ENCODE measurements at places on chromosomes 6 and 20. TPM values are rescaled to one million over a fixed set of nuclear protein-coding genes. Genes with fewer than 3 reads are reported as not detected.
A peak's percentile ranks its signal among the peaks of the same experiment; 100 is the strongest.

Gene PPIL6
- total RNA-seq, result 3.9 TPM

Gene CDH4
- 0.05 TPM for total RNA-seq

Gene SEL1L2
- total RNA-seq, result 1.4 TPM

Gene SLC17A2
- total RNA-seq, result not detected

Gene OPN5
- total RNA-seq, result not detected

Gene SLPI
- total RNA-seq, result 1.8 TPM

Gene COL19A1
- 1.9 TPM for total RNA-seq

DNA sequence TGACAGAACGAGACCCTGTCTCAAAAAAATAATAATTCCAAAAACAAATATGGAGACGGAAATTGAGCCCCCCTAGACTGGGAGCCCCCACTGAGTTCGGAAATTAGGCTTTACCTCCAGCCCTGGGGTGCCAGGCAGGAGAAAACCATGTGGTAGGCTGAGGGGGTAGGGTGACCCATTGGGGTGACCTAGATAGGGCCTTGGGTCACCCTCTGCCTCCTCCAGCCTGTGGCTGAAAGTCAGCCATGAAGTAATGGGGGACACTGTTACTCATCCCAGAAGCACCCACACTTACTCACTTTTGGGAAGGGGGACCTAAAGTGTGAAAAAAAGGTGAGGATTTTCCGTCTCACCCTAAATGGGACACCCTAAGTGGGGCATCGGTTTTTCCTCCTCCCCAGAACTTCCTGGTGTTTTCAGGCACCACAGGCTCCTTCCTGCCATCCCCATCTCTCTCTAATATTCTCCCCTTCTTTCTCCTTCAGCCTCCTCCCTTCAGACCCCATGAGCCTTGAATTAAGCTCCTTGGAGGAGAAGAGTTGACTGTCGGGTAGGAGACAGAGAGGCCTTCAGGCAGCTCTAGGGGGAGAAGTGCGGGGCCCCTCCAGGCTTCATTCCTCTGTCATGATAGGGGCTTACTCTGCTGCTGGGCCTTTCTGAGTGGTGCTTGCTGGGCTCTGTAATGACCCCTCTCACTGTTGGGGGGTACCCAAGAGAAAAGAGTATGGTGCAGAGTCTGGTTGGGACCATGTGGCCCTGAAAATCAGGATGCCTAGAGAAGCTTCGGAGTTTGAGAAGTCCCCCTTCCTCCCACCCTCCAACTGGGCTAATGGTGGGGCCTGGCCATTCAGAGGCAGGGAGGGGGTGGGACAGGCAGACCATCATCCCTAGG is 2.4 kb downstream of the LTB start:
- no peaks in the 10 kb centered on the region for H3K27me3 ChIP-seq
- no peak for DNase-seq
- peaks cover 38% of the 10 kb centered on the region for H3K4me1 ChIP-seq
- H3K4me3 ChIP-seq, result no peak overlapping the region
- H3K36me3 ChIP-seq, result no peaks in the 10 kb centered on the region

DNA sequence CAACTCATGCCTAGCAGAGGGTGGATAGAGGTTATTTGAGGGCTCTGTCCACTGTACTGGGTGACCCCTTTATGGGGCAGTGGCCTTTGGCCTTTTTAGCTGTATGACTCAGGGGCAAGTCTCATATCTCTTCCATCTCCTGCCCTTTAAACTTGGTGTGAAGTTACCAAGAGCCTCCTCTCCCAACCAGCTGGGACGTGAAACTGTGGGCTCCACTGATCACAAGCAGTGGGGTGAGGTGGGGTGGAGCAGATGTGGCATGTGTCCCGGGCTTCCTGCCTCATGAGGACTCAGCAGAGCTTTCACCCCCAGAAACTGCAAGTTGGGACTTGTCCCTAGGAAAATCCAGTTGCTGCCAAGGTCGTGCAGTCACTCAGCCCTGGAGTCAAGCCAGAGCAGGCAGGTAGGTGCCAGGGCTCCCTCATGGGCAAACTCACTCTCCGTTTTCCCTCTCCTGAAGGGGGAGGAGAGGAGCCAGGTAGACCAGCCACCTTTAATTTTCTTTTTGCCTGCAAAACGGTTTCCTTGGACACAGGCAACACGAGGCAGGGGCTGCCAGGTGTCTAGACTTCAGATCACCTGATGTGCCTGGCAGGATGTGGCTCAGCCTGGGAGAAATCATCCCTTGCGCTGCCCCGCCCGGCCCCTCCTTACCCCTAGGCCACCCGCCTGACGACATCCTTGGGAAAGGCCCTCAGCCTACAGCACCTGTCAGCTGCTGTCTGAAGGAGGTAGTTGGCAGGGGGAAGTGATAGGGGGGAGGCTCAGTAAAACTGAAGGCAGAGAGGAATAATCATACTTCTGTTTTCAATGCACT is 4.0 kb downstream of the CDKN1A start:
- peaks cover 50% of the 10 kb centered on the region for H3K36me3 ChIP-seq
- DNase-seq, result peak; percentile 52
- H3K27me3 ChIP-seq, result no peaks in the 10 kb centered on the region
- H3K27ac ChIP-seq, result peak overlapping the region; percentile 58

DNA sequence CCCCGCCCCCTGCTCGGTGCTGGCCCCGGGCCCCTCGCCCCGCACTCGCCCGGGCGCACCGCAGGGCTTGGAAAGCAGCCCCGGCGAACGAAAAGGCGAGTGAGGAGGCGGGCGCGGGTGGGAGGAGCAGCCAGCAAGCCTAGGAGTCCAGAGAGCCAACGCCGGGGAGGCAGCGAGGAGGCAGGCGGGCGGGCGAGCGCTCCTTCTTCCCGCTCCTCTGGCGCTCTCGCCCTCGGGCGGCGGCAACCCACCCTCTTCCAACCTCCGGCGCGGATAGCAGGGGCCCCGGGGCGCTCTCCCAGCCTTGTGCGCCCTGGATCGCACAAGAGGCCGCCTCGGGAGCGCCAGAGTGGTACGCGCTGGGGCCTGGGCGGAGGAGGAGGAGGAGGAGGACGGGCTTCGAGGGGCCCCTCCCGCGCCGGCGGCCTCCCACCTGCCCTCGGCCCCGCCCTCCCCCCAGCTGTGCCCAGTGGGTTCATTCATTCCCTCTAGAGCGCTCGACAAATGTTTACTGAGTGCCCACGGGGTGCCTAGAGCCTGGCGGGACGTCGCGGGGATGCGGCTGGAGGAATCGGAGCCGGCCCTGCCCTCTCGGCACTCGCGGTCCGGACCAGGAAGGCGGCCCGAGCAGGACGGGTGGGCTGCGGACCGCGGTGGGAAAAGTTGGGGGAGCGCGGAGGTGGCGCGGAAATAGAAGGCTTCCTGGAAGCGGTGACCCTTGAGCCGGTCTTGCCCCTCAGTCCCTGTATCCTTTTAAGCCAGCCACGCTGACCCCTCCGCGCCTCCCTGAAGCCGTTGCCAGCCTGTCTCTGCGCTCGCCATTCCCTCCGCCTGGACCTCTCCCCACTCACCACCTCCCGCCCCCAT is at the start of gene BMP7:
BMP7 (minus strand) TSS at position 351 of the 867 bp plus-strand sequence. CDS start 519 bp downstream, outside the sequence.
- H3K27ac ChIP-seq, result peak within 1 kb of the TSS; percentile 52
- H3K36me3 ChIP-seq, result no peaks in the 10 kb centered on the region
- peaks cover 25% of the 10 kb centered on the region for H3K4me1 ChIP-seq
- H3K4me3 ChIP-seq, result peak within 1 kb of the TSS; percentile 65

- no peak for DNase-seq
- H3K27me3 ChIP-seq, result peaks cover 6% of the 10 kb centered on the region
- no peak overlapping the region for H3K4me3 ChIP-seq
- no peaks in the 10 kb centered on the region for H3K36me3 ChIP-seq
These were observed 266.3 kb downstream of the ERMARD start for GRCh38 chr6:170017603-170018320.

DNA sequence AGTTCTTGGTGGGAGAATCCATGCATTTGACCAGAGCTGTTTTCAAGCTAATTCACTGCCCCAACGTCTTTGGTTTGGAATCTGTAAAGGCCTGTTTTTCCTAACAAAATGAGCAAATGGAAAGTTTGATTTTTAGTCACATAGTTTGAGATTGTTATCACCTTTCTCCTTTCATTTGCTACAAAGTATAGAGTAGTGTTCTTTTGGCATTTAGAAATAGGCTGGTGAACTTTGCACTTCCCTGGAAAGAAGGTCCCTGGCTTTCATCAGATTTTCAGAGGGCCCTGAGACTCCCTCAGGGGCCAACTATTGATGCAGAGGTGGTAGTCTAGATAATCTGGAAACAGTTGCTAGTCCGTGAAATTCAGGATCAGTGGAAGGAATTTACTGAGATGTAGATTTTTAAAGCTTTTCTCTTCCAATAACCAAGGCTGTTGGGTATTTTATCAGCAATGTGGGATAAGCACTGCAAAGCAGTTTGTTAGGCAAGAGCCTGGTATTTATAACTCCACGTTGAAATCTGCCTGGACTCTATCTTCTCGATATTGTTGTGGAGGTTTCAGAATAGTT is 1.7 kb downstream of the ARFGEF2 start:
- no peaks in the 10 kb centered on the region for H3K27me3 ChIP-seq
- H3K36me3 ChIP-seq, result no peaks in the 10 kb centered on the region
- DNase-seq, result no peak
- peaks cover 73% of the 10 kb centered on the region for H3K4me1 ChIP-seq
- peak overlapping the region; percentile 96 for H3K4me3 ChIP-seq

DNA sequence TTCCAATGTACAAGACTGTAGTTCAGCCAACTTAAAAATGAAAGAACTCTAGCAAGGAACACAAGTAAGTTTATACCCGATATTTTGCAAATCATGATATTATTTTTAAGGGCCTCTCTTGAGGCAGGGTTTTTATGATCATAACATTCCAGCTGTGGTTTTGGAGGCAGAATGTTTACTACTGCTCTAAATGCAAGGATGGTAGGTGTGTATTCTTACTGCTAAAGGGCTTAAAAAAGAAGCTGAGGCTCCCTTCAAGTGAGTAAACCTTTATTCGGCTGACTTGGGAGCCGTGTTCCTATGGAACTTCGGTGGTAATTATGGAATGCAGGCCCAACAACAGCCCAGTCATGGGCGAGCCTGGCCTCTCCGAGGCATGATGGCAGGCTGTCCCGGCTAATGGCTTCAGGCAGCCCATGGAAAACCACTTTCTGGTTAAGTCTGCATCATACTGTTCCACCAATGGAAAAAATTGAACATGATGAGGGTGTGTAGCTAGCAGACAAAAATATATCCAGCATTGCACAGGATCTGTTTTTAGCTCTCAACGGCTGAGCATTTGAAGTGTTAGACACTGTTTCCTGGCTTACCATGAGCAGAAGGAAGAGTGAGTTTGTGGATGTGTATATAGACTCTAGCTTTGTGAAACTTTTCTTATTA is 111.5 kb downstream of the TIAM2 start:
- peaks cover 3% of the 10 kb centered on the region for H3K27me3 ChIP-seq
- H3K4me3 ChIP-seq, result peak overlapping the region; percentile 43
- DNase-seq, result no peak
- no peaks in the 10 kb centered on the region for H3K36me3 ChIP-seq

- no peak overlapping the region for H3K27ac ChIP-seq
- peaks cover 3% of the 10 kb centered on the region for H3K27me3 ChIP-seq
- peaks cover 3% of the 10 kb centered on the region for H3K4me1 ChIP-seq
- DNase-seq, result no peak
- H3K4me3 ChIP-seq, result no peak overlapping the region
- H3K36me3 ChIP-seq, result no peaks in the 10 kb centered on the region
These were observed 13.8 kb upstream of the SAYSD1 start for GRCh38 chr6:39128832-39129231.

DNA sequence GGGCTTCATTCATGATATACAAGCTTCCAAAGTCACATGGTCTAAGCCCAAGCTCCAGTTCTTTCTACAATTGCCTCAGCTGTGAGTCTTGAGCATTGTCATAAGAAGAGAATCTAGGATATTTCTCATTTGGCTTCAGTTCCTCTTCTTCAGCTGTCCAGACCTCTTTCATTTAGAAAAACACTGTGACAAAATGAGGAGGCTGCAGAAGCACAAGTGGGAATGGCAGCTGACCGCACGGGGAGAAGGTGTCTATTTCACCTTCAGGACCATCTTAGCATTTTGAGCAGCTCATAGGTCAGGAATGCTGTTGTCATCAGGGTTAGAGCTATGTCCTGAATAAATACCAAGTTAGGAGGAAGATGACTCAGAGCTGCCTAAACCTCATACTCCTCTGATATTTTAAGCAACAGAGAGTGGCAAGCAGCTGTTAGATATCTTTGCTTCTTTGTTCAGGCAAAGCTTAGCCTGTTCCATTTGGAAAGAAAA is 390.1 kb upstream of the CITED2 start:
- H3K4me1 ChIP-seq, result peaks cover 50% of the 10 kb centered on the region
- no peak for DNase-seq
- H3K27me3 ChIP-seq, result no peaks in the 10 kb centered on the region
- H3K4me3 ChIP-seq, result no peak overlapping the region
- H3K36me3 ChIP-seq, result no peaks in the 10 kb centered on the region
- H3K27ac ChIP-seq, result peak overlapping the region; percentile 78

DNA sequence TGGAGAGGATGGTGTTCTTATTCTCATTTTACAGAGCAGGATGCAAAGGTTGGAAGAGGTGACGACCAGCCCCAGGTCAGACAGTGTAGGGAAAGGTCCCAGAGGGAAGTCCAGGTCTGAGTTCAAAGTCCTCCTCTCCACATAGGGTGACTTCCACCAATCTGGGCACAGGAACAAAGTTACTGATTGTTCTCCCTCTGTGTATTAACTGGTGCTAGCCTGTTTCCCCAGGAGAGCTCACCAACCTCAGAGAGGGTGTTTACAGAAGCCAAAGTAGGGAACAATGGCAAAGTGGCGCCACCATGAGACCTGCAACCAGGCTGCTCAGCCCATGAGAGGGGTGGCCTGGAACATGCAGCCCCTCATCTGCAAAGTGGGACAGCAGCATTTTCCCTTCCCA is 16.8 kb upstream of the SIRPB1 start:
- H3K4me1 ChIP-seq, result no peaks in the 10 kb centered on the region
- no peak overlapping the region for H3K4me3 ChIP-seq
- H3K36me3 ChIP-seq, result no peaks in the 10 kb centered on the region
- DNase-seq, result no peak
- H3K27me3 ChIP-seq, result no peaks in the 10 kb centered on the region

GRCh38 chr6:106476331-106477105 is 116.0 kb downstream of the CRYBG1 start:
- DNase-seq, result no peak
- H3K4me3 ChIP-seq, result no peak overlapping the region
- H3K36me3 ChIP-seq, result no peaks in the 10 kb centered on the region
- no peaks in the 10 kb centered on the region for H3K4me1 ChIP-seq

- peaks cover 31% of the 10 kb centered on the region for H3K27me3 ChIP-seq
- no peak overlapping the region for H3K27ac ChIP-seq
- peaks cover 10% of the 10 kb centered on the region for H3K4me1 ChIP-seq
- H3K4me3 ChIP-seq, result no peak overlapping the region
- no peaks in the 10 kb centered on the region for H3K36me3 ChIP-seq
These were observed 5.4 kb upstream of the ZBTB12 start for GRCh38 chr6:31907158-31907813.

- H3K4me1 ChIP-seq, result no peaks in the 10 kb centered on the region
- H3K4me3 ChIP-seq, result no peak overlapping the region
- no peak for DNase-seq
- no peak overlapping the region for H3K27ac ChIP-seq
- H3K27me3 ChIP-seq, result peaks cover 62% of the 10 kb centered on the region
These were observed 198.2 kb upstream of the PDE10A start for GRCh38 chr6:165861226-165861625.

DNA sequence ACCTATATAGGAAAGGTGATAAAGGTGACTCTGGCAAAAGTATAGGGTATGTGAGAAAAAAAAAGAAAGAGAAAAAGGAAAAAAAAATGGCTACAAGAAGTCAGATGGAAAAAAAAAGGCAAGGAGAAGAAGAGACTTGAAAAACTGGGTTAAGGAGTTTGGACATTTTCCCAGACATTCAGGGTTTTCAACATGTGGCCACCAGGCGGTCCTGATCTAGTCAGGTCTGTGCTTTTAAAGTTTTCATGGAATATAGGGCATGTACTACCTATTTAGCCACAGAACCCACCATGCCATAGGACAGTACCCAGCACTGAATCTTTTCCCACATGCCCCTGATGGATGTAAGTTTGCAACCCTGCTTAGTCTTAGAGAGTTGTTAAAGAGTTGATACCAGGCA is 433.7 kb downstream of the MAFB start:
- peaks cover 4% of the 10 kb centered on the region for H3K4me1 ChIP-seq
- H3K36me3 ChIP-seq, result no peaks in the 10 kb centered on the region
- peaks cover under 1% of the 10 kb centered on the region for H3K27me3 ChIP-seq
- DNase-seq, result no peak

Data from left ventricle myocardium inferior (tissue), 1 donor.